GOT3 (cell line): ENCODE measurements at places on chromosomes 11 and 22.

DNA sequence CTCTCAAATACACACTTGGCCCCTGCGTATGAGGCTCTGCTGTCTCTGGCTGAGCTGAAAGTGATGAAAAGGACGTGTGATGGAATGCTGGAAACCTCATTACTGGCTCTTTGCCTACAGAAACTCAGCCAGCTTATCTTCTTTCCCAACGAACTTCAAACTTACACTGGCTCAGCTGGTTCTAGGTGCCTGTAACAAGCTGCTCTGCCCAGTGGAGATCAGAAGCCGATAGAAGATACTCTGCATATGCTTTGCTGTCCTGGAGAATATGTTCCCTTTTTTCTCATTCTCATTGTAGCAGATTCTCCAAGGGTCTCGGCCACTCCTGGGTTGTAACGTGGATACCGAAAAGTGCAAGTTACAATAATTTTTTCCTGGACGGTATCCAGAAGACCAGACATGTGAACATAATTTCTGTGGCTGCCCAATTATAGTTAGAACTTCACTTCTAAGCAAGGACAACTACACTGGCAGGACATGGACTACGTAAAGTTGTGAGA lies 405.3 kb upstream of the CCDC90B start:
- DNase-seq = no peak

- DNase-seq = no peak
These were observed 1.5 kb upstream of the AGBL2 start for GRCh38 chr11:47716692-47717091.

DNA sequence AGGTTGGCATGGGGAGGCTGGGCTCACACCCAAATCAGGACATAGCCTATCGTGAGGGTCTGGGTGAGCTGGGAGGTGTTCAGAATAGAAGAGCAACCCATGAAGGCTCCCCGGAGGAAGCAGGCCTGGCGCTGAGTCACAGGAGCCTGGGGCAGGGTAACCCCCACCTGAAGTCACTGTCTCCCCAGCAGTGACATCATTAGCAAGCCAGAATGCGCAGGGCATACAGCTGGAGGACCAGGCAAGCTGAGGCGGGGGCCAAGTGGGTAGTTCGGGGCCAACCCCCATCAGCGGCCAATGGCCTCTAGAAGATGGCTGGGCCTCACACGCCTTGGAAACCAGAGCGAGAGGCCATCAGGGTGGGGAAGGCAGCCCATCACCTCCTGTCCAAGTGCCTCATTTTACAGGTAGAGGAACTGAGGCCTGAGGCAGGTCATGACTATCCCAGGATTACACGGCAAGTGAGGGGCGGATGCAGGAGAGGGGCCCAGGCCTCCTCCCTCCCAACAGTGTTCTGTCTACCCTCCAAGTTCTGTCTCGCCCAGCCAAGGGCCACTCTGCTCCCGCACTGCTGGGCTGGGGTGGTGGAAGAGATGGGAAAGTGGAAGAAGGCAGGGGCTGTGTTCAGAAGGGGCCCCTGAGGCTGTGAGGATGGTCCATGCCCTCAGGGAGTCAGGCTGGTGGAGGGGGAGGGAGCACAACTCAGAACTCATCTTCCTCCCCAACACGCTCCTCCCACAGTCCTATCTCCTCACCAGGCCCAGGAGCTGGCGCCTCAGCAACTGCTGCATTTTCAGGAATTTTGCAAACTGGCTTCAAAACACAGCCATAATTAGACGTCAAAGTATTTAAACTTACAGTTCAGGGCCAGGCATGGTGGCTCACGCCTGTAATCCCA lies 24.6 kb downstream of the RPL3 start:
- no peak for DNase-seq

- DNase-seq = no peak
These were observed 20.9 kb downstream of the RNH1 start for GRCh38 chr11:486189-486588.

DNA sequence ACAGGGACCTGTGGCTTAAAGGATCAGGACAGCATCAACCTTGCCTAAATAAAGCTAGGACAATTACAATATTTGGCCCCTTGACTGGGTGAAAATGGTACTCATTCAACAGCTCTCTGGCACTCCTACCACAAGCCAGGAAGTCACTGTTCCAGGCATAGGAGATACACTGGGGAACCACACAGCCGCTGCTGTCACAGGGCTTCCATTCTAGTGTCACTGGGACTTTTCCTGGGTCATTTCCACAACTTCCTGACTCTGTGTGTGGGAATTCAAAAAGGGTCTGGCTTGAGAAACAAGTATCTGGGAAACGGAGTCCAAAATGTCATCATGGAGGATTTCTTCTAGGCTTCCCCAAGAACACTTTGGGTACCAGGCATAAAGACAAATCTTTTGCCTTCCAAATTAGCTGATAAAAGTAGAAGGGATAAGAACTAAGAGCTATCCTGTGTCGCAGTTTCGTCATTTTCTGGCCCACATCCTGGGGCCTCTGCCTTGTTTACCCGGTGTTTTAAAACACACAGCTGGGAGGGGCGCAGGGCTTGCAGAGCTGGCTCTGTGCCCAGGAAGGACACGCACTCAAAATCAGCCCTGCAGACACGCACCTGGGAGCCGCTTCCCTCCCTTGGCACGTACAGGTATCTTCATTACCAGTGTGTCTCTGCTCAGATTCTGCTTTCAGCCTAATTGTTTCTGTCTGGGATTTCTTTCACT lies 38.0 kb downstream of the TMEM45B start:
- DNase-seq = no peak

GRCh38 chr11:439315-440064 lies 2.3 kb downstream of the ANO9 start:
- no peak for DNase-seq

- no peak for DNase-seq
These were observed 347 bp downstream of the MN1 start for GRCh38 chr22:27801202-27801615.

DNA sequence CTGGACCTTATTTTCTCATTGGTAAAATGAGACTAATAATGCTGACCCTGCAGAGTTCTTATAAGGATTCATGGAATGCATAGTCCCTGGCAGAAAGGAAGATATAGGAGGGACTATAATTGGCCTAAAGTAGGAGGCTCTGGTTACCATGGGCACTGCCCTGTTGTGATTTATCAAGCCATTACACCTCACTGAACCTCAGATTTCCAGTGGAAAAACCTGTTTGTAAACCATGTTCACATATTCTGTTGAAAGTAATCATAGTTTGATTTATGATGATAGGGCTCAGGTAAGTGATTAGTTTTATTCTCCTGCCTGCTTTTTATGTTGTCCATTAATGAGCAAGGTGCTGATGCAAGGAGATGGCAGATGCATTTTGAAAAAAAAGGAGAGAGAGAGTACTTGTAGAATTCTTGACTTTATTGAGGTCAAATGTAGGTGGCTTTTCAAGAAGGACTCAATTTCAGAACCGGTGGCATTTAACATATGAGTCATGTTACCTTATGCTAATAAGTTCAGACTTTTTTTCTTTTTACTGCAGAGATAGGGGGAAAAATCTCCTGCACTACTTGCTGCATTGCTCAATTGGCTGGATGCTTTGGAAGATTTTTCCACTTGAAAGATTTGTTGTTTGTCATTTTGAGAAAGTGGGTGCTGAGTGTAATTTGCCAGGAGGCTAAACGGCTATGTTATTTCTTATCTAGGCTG lies 14.6 kb downstream of the NF2 start:
- DNase-seq = no peak

DNA sequence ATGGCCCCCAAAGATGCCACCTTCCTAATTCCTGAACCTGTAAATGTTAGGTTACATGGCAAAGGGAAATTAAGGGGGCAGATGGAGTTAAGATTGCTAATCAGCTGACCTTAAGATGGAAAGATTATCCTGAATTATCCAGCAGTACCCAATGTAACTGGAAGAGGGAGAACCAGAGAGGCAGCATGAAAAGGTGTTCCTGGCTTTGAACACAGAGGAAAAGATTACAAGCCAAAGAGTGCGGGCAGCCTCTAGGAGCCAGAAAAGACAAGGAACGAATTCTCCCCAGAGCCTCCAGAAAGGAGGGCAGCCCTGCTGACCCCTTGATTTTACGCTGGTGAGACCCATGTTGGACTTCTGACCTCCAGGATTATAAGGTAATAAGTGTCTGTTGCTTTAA lies 15.1 kb upstream of the THRSP start:
- DNase-seq = no peak

GRCh38 chr11:29534836-29535235 lies 482.0 kb downstream of the KCNA4 start:
- no peak for DNase-seq

- DNase-seq = no peak
These were observed 353.7 kb downstream of the INSC start for GRCh38 chr11:15468466-15468865.

DNA sequence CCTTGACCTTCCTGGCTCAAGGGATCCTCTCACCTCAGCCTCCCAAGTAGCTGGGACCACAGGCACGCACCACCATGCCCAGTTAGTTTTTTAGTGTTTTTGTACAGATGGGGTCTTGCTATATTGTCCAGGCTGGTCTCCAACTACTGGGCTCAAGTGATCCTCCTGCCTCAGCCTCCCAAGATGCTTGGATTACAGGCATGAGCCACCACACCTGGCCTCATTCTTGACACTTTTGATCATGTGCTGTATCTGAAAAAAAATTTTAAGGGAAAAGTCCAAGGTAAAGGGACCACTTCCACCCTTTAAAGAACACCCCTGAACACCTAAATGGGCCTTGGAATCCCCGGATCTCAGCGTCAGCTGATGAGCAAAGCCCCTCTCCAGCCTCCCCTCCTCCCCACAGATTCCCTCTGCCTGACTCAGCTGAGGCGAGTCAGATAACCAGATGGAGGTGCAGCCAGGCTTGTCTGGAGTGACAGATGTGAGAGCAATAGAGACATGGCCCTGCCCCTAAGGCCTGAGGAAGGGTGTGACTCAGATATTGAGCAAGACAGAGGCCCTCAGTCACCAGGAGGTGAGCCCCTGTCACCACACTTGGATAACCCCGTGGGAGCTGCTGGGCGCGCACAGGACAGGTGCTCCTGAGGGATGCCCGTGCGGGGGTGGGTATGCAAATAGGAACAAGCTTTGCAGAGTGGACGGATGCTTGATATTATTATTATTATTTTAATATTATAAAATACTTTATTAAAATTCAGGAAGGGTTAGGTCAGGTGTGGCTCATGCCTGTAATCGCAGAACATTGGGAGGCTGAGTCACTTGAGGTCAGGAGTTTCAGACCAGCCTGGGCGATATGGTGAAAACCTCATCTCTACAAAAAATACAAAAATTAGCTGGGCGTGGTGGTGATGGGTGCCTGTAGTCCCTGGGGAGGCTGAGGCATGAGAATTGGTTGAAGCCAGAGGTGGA lies 5.0 kb upstream of the CCDC88B start:
- peak; percentile 32 for DNase-seq

GRCh38 chr11:111846063-111846462 lies 25.3 kb downstream of the ALG9 start:
- DNase-seq = no peak

DNA sequence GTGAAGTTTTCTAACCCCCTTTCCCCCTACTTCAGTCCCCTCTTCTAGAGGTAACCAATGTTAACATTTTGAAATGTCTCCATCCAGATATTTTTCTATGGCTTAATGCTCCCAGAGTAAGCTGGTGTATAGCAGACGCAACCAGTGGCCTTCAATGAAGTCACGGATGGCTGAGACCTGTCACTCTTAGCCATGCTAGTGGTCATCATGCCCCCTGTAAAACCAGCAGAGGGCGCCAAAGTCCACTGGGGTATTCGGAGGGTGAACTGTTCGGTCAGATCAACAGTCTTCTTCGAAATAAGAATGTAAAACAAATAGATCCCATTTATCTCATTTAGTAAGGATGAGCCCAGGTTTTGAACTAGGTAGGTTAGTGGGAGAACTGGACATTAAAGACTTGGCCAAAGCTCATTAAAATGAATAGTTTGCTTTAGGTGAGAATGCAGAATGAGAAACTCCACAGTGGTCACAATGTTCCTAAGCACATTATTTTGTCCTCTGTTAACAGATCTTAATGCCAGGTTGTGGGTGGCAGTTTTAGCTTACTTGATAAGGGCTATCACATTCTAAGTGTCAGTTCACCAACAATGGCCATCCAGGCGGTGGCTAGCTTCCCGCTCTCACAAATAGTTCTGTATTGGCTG lies 8.6 kb upstream of the MMP8 start:
- no peak for DNase-seq

GRCh38 chr22:39144101-39144767 lies 8.2 kb downstream of the CBX7 start:
- no peak for DNase-seq

DNA sequence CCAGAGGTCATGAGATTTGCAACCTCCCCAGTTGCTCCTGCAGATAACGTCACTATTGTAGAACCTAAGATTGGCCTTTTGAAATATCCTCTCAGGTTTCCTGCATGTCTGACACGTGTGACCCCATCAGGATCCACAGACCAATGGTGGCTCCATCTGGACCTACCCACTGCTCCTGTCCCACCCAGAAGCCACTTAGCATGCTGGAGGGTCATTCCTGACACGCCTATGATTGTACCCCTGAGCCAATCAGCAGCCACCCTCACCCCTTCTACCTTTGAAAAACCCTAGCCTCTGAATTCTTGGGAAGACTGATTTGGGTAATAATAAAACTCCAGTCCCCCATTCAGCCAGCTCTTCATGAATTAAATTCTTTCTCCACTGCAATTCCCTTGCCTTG lies 20.1 kb upstream of the NARS2 start:
- DNase-seq = no peak

DNA sequence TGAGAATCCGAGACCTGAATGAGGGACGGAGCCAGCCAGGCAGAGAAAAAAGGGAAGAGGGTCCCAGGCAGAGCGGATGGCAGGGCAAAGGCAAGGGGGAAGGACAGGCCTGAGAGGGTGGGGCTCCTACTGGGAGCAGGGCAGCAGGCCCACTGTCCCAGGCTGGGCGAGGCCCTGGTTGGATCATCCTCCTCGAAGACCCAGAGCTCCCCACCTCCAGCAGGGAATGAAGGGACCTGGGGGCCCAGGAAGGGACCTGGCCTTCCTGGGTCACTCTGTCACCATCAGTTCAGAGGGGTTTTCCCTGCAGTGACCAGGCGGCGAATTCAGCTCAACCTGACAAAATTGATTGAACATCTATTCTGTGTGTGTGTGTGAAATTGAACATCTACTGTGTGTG lies 4.0 kb downstream of the CD5 start:
- no peak for DNase-seq

DNA sequence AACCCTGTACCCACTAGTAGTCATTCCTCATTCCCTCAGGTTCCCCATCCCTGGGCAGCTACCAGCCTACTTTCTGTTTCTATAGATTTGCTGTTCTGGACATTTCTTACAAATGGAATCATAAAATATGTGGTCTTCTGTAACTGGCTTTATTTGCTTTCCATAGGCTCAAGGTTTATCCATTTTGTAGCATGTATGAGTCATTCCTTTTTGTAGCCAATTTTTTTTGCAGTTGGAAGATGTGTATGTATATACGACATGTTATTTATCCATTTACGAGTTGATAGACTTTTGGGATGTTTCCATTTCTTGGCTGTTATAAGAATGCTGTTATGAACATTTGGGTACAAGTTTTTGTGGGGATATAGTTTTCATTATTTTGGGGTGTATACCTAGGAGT lies 130.6 kb downstream of the WNT11 start:
- DNase-seq = no peak

- no peak for DNase-seq
These were observed 23.3 kb upstream of the PPFIA1 start for GRCh38 chr11:70247042-70247709.

- no peak for DNase-seq
These were observed 813.0 kb downstream of the LUZP2 start for GRCh38 chr11:25309818-25310217.
